ENCODE measurements at places on chromosomes 7 and 10.
A peak's percentile ranks its signal among the peaks of the same experiment; 100 is the strongest.

- no peak for DNase-seq
Measured at GRCh38 chr7:64887756-64888508, 15.1 kb upstream of the ZNF273 start.

DNA sequence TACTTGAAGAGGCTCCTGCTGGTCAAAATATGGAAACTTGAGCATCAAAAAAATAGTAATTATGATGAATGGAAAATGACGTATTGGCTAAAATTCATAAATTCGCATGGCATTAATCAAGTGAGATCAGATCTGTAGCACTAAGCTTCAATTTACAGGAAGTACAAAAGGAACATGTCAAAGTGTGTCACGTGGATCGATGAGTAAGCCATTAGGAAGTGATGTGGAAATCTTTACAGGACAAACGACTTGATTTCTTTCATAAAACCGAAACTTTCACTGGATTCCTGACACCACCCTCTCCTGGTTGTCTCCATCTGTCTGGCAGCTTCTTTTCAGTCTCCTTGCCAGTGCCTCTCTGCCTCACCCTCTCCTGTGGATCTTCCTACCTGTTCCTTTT, 25.8 kb downstream of the AKR1C8 start:
- no peak for DNase-seq

GRCh38 chr7:1457059-1457948, 2.0 kb downstream of the MICALL2 start:
- no peak for DNase-seq

GRCh38 chr10:54869022-54869421, 68.0 kb upstream of the PCDH15 start:
- peak; percentile 2 for DNase-seq

GRCh38 chr7:40733114-40733513, 598.3 kb downstream of the SUGCT start:
- DNase-seq = no peak

DNA sequence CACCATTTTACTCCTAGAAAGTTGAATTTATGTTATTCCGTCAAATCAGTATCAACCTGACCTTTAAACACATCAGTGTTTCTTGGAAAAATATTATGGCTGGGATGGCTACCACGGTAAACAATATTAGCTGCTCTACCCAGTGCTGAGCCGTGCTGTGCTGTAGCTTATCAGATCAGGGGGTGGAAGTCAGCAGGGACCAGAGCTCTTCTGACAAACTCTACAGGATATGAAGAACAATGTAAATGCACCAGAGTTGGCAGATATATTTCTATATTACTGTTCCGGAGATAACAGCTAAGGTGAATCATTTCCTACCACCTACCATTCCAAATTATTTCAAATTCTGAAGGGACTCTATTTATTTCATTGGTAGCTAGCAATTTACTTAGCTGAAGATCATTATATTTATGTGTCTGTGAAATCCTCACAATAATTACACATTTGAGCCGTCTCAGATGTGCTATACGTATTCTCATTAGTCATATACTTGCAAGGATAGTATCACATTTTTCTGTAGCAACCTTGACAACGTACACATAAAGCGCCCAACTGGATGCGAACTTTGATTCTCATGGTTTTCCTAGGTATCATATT, 76.5 kb downstream of the TEX36 start:
- no peak for DNase-seq

DNA sequence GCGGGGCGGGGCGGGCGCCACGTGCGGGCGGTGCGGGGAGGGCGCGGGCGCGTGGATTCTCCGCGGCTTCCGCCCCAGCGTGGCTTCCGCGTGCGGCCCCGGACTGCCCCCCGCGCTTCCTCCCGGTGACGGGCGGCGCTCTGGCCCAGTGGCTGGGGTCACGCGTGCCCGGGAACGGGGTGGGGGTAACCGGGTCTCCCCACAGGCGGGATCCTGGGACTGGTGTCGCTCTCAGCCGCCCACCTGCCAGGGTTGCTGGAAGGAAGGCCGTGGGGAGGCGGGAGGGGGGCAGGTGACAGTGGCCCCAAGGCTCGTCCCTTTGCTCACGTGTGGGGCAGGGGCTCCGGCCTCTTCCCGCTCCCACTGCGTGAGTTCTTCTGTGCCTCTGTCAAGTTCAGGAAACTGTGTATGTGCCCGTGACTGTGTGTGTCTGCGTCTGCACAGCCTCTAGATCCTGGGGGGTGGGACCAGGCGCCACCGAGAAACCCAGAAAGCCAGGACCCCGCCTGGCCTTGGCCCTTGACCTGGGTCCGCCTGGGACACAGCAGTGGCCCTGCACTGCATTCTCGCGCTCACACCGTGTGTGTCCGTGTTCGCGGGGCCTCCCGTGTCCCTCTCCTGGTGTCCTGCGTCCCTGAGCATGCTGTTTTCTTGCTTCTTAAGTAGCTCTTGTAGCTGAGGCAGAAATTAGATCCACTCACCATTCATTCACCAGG, 919 bp downstream of the MAFK start:
- DNase-seq = no peak

- no peak for DNase-seq
Measured at GRCh38 chr10:59302381-59302780, 60.0 kb downstream of the FAM13C start.

DNA sequence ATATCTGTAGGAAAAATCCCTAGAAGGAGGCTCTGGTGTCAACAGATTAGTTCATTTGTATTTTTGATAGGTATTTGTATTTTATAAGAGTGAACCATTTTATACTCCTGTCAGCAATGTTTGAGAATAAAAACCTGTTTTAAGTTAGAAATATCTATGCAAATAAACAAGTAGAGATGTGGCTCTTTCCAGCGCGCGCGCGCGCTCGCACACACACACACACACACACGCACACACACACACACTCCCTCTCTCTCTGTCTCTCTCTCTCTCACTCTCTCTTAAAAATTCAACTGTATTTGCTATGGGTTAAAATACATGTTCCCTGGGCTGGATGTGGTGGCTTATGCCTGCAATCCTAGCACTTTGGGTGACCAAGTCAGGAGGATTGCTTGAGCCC, 113.9 kb downstream of the SUGCT start:
- no peak for DNase-seq
